ENCODE measurements at places on chromosomes 3 and 15.

- DNase-seq, result no peak
Measured at GRCh38 chr3:72950801-72951200, 45.8 kb upstream of the PPP4R2 start.

DNA sequence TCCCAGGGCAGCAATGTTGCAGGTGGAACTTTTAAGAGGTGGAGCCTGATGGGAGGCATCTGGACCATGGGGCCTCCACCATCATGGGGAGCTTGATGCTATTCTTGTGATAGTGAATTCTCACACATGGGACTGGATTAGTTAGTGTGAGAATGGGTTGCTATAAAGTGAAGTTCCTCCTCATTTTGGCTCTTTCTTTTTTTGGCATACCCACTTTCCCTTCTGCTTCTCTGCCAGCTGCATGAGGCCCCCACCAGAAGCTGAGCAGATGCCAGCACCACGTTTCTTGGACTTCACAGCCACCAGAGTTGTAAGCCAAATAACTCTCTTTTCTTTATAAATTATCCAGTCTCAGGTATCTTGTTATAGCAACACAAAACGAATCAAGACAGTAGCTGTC, 101.0 kb downstream of the PEX5L start:
- no peak for DNase-seq

DNA sequence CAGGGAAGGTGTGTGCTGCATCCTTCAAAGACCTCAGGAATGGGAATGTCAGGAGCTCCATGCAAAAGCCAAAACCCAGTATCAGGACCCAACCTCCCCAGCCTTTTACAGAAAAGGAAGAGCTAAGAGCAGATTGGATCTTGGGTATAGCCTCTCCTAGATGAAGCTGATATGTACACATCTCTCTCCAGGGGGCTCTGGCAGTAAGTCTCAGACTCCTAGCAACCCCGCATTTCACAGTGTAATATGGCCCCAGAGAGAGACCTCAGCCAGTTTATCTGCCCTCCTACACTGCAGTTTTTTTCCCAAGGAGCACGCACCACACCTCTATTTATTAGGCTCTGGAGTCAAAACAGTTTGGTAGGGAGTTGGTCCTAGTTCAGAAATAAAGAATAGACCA, 88.2 kb downstream of the RBPMS2 start:
- no peak for DNase-seq

DNA sequence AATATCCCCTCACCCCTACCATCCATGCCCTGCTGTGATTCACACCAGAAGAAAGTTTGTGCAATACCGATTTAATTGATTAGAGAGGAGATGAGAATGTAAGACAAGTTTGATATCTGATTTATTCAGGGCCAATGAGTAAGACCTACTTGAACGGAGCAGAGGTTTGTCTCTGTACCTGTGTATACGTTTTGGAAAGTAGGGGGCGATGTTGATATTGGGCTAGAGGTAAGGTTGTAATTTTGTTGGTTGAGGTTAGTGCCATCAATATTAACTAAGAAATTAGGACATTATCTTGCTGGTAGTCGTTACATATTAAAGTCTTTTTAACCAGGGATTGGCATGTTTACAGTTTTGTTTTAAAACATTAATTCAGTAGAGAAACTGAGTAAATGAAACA, 20.5 kb downstream of the EAF2 start:
- DNase-seq, result no peak

DNA sequence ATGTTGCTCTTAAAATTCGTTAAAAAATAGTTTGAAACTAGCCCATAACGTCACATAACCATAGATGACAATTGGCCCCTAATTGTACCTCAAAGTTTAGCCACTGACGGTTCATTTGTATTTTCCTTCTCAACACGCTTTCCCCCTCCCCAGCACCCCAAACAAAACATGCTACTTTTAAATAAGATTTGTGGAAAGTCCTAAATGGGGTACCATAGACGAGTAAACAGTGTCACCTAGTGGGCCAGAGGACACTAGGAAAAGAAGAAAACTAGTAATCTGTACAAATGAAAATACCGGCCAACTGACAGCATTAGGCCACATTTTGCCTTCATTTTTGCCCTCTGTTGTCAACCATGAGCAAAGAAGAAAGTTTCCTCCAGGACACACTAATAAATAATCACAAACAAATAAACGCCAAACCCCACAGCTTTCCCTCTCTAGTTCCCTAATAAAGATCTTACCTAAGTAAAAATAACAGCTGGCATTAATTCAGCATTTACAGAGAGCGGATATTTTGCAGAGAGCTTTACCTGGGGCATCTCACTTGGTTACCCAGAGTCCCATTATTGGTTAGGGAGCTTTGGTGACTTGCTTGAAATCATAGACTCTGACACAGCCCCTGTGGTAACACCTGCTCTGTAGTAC, 175.1 kb upstream of the ATP11B start:
- no peak for DNase-seq

DNA sequence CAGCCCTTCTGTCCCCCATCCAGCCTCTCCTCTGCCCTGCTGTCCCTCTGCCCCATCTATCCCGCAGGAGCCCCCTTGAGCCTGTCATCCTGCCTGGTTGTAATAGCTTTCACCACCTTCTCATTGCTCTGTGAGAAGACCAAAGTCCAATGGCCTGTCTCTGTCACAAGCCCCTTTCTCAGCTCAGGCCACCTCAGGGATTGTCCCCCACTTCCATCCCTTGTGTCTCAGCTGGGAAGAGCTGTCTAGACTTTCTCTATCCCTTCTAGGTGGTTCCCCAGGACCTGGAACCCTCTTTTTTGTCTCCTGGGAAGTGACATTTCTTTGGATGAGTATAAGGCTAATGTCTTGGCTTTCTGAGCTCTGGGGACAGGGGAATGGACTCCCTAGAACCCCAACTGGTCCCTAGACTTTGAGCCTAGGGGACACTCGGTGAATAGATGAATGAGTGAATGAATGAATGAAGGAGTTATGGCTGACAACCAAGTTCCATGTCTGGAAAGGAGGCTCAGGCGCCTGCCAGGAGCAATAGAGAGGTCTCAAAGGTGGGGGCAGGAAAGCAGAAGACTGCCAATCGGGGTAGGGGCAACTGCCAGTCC, 849 bp upstream of the PRKCD start:
- no peak for DNase-seq

GRCh38 chr15:58551764-58552504, 120.1 kb downstream of the LIPC start:
- no peak for DNase-seq

- no peak for DNase-seq
Measured at GRCh38 chr3:48552111-48552951, 4.3 kb downstream of the PFKFB4 start.

DNA sequence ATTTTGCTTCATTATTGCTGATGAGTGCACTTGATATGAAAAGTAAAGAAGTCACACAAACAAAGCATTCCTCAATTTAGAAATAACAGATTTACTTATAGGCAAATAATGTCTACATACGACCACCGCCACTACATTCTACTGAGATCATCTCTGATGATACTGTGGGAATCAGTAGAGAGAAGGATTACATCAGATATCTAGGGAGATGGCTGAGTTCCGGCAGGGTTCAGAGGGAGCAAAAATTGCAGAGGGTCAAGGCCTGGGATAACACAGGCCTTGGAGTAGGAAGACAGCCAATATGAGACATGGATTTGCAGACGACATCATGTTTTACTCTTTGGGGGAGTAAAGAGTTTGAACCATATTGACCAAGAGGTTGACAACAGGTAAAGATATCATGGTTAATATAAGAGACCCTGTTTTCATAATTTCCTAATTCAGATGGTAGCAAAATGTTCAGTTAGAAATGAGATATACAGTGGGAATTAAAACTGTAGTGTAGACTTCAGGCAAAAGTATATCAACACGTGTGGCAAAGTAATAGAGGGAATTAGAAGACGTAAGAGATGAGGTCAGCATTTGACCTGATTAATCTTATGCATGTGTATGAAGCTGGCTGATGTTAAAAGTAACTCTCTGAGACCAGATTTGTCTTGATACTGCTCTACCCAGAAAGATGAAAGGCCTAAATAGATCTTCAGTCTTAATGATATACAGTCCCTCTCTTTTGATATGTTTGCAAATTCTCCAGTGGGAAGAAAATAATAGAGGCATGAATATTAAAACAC, 15.6 kb downstream of the LSAMP start:
- DNase-seq, result no peak

DNA sequence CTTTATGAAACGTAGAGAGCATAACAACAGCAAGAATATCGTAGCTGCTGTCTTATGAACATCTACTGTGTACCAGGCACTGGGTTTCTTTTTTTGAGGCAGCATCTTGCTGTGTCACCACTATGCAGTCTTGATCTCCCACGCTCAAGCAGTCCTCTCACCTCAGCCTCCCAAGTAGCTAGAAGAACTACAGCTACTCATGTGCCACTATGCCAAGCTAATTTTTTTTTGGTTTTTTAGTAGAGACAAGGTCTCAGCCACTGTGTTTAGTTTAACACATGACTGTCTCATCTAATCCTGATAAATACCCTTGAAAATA, 129.9 kb downstream of the VGLL4 start:
- DNase-seq, result no peak

- DNase-seq, result no peak
Measured at GRCh38 chr3:196619223-196619622, 20.3 kb upstream of the NRROS start.

DNA sequence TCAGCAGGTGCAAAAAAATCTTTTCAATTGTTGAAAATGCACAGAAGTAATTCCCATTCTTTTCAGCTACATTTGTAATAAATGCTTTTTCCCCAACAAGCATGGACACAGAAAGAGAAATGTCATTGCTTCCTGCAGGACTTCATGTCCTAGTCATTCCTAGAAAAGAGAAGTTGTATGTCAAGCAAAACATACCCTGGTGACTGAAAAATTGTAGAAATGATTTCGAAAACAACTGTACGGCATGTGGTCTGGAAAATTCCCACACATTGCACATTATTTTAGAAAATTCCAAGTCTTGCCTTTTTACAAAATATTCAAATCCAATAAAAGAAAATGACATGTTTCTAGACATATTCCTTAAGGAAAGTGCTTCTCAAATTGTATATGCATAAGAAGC, 50.4 kb upstream of the ALCAM start:
- DNase-seq, result no peak

DNA sequence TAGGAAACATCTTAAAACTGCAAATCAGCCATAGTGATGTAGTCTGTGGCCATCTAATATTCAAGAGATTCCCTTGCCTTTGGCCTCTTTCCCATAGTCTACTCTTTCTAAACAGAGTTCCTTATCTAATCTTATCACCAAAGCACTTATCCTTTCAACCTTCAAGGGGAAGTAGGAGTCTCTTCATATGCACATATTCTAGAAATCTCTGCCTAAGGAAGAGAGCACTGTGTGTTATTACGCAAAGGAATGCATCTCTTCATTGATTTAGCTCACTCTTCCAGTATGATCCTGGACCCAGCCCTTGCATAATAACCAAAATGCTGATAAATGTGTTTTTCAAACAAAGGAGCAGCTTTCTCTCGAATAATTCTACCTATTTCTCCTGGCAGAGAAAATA, 253.7 kb upstream of the TPRG1 start:
- DNase-seq, result no peak
